ENCODE measurements at places on chromosomes 6 and 20. TPM values are rescaled to one million over a fixed set of nuclear protein-coding genes. Genes with fewer than 3 reads are reported as not detected.
A peak's percentile ranks its signal among the peaks of the same experiment; 100 is the strongest.

GRCh38 chr20:24436160-24436559, 33.3 kb upstream of the SYNDIG1 start:
- no peak for DNase-seq

DNA sequence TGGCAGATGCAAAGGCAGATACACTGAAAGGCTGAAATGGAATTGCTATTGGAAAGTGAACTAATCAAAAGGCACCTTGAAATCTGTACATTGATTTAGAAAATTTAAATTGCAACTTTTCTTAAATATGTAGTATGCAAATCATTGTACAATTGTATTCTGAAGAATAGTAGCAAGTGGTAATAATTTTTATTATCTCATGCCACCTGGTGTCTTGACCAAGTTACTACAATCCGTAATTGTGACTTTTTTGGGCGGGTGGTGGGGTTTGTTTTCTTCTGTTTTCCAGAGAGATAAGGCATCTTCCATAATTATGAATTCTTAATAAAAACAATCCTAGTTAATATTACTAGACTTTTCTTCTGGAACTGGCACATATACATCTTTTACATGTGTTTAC, 12.5 kb upstream of the BCKDHB start:
- DNase-seq = peak; percentile 45

- peak; percentile 37 for DNase-seq
Observed at GRCh38 chr6:24775520-24776058, 852 bp downstream of the GMNN start.

DNA sequence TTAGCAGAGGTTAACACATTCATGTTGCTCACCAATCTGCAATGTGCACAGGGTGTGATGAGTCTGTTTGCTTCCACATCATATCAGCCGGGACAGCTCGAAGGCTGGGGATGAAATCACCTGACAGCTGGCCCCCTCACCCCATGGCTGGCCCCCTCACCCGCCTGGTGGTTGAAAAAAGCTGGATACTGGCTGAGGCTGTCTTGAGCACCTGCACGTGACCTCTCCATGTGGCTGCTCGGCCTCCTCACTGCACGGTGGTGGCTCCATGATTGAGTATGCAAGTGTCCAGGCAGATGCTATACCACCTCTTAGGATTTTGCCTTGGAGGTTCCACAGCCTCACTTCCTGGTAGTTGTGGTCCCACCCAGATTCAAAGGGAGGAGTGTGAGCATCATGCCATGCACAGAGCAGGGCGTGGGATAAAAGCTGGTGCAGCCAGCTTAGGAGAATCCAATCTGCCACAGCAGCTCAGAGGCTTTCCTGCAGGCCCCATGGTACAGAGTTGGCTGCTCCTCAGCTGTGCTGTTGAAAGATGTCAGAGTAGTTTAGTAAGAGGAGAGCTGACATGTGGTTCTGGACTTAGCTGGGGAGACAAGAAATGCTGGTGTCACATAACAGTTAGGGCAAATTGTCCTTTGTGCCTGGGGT, 29.6 kb upstream of the SYNDIG1 start:
- no peak for DNase-seq

DNA sequence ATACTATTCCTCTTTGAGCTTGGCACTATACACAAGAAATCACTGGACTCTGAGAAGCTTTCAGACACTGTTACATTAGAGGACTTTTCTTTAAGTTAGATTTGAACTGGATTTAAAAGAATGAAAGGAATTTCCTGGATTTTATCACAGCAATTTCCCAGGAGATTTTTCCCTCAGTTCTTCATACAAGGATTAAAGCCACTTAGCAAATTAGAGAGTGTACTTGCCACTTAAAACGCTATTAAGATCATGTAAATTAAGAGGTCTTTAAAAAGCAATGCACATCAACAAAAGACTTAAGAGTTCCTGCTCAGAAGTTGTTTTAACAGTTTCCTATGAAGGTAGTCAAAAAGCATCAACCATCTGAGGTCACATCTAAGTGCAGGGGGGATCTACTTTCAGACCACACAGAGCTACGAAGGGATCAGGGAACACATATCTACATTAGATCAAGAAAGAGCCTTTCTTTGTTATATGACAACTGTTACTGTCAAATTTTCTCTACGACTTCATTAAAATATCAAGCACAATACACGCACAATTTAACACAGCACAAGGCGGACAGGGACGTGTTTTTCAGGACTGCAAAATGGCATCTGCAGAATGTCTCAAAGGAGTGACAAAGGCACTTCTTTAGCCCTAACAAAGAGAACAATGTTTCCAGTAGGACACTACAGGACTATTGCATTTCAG, 65.8 kb downstream of the EPB41L2 start:
- no peak for DNase-seq

GRCh38 chr6:148799647-148800046, 52.8 kb downstream of the UST start:
- no peak for DNase-seq

MBOAT1 gene
- not detected for total RNA-seq

Measured in OCI-LY7 (cell line).